ENCODE measurements at places on chromosomes 13 and 19. TPM values are rescaled to one million over a fixed set of nuclear protein-coding genes. Genes with fewer than 3 reads are reported as not detected.

- DNase-seq = no peak
Measured at GRCh38 chr13:112675366-112675756, 14.5 kb upstream of the ATP11A start.

Gene PSG1
- not detected for total RNA-seq

Gene LILRB2
- total RNA-seq = 3.8 TPM

- DNase-seq = no peak
Measured at GRCh38 chr13:84616864-84617263, 734.6 kb upstream of the SLITRK1 start.

Gene WDR88
- total RNA-seq = not detected

GRCh38 chr13:41107584-41108014 is 25.0 kb downstream of the KBTBD6 start:
- no peak for DNase-seq

DNA sequence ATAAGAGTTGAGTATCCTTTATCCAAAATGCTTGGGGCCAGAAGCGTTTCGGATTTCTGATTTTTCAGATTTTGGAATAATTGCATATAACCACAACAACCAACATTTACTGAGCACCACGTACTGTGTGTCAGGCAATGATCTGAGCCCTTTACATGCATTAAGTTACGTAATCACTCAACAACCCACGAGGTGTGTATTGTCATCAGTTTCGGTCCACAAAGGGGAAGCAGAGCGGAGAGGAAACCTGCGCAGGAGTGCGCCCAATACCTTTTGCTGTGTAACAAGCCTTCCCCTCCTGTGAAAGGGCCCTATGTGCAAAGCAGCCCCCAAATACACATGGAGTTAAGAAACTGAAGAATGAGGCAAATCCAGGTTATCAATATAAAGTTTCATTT is 20.7 kb upstream of the NLRP12 start:
- no peak for DNase-seq

Gene SLC27A5
- 24.2 TPM for total RNA-seq

GRCh38 chr13:75038393-75039113 is 443.4 kb downstream of the TBC1D4 start:
- DNase-seq = no peak

Gene ETHE1
- total RNA-seq = 112 TPM

- DNase-seq = no peak
Measured at GRCh38 chr13:74886502-74886901, 595.5 kb downstream of the TBC1D4 start.

Gene ZNF235
- 4.3 TPM for total RNA-seq

GRCh38 chr19:12513531-12514061 is 29.0 kb upstream of the ZNF709 start:
- DNase-seq = no peak

Gene LILRA1
- 2.7 TPM for total RNA-seq

Gene PEAK3
- total RNA-seq = under 0.01 TPM

- DNase-seq = no peak
Measured at GRCh38 chr13:27432180-27432579, 7.8 kb downstream of the GTF3A start.

Gene SAFB
- total RNA-seq = 101 TPM

GRCh38 chr19:8705742-8706141 is 7.1 kb upstream of the ACTL9 start:
- no peak for DNase-seq

GRCh38 chr13:73179650-73180274 is 121.0 kb downstream of the KLF5 start:
- no peak for DNase-seq

DNA sequence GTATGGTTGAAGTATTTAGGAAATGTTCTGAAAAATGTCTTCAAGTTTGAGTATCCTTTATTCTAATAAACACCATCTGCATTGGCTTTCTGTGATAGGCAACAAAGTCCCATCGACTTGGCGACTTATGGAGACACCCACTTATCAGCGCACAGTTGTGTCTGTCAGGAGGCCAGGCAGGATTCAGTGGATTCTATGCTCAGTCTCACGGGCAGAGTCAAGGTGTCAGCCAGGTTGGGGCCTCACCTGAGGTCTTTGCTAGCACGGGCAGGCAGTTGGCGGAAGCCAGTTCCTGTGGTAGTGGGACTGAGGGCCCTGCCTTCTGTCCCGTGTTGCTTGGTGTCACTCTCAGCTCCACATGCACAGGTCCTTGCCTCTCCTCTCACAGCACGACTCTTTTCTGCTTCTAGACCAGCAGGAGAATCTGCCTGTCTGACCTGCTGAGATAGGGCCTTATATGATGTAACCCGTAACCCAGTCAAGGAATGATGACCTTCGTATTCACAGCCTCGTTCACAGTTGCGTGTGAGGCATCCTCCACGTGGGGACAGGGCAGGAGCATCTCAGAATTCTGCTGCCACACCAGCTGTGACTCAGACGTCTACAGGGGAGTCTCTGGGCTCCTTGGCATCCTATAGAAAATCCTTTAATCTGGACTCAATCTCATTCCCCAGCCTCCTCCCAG is 10.0 kb downstream of the CUL4A start:
- DNase-seq = no peak

- no peak for DNase-seq
Measured at GRCh38 chr13:34672631-34673030, 269.4 kb upstream of the NBEA start.

DNA sequence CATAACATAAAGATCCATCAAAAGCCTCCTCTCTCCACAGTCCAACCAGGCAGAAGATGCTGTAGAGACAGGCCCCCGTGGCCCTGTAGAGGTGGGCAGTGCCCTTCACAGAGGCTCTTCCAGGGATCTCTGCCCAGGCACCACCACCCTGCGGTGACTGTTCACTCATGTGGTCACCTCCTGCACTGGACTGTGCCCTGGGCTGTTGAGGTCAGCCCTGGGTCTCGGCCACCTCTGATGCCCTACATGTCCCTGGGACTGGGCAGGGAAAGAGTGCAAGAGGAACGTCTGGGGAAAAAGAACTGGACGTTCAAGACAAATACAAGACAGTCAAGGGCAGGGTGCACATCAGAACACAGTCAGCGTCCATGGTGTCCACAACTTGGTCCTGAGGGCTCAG is 22.3 kb downstream of the PEPD start:
- DNase-seq = no peak

GRCh38 chr19:17086834-17087233 is 11.3 kb downstream of the MYO9B start:
- DNase-seq = no peak

Gene RHPN2
- under 0.01 TPM for total RNA-seq

Gene DHDH
- under 0.01 TPM for total RNA-seq

GRCh38 chr19:3580156-3580934 is 4.9 kb upstream of the GIPC3 start:
- DNase-seq = no peak

DNA sequence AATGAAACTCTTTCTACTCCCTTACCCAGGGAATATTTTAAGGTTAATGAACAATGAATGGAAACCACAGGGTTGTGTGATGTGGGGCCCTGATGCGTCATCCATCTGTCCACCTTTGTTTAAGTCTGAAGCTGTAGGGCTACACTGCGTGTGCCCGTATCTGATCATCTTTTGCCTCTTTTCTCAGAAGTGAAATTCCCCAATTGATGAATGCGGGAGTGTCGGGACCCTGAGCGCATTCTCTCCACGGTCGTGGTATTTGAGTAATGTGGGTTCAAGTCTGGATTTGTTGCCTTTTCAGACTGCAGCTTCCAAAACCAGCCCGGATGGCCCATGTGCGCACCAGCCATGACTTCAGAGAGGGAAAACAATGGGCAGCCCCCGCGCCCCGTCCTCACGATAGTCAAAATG is 112.3 kb downstream of the COL4A2 start:
- DNase-seq = no peak

- peak; percentile 27 for DNase-seq
Measured at GRCh38 chr19:409516-410242, 732 bp upstream of the C2CD4C start.

DNA sequence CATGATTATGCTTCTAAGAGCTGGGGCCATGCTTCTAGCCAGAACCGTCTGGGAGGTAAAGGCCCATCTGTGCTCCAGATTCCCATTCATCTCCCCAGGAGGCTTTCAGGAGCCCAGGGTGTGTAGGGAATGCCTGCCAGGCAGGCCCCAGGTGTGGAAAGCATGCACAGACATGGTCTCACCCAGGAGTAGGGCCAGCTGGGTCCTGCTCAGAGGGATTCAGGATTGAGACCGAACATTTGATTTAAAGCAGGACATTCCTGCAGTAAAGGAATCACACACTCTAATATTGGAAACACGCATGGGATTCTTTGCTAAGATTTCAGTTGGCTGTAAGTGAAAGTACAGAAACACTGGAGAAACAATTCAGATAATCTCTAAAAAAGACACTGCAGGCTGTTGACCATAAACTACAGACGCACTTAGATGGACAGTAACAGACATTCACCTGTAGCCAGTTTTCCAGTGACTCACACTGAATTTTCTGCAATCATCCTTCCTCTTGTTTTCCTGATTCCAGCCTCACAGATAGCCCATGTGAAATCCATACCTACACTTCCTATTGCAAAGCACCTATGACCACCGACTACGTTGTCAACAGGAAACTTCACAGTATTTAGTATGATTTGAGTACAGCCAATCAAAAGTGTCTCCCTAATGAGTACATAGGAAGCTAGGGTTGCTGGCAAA is 257.8 kb downstream of the TBC1D4 start:
- no peak for DNase-seq

Gene GIPR
- under 0.01 TPM for total RNA-seq

GRCh38 chr19:18733196-18733647 is 49.7 kb downstream of the CRTC1 start:
- DNase-seq = no peak

Gene RAP2A
- total RNA-seq = 15.9 TPM

Gene CLEC11A
- 64.4 TPM for total RNA-seq

Measured in hematopoietic multipotent progenitor cell (in vitro differentiated cells).